Anterior cingulate cortex (tissue), 58 donors: ENCODE measurements at places on chromosomes 4 and X.
A peak's percentile ranks its signal among the peaks of the same experiment; 100 is the strongest.

GRCh38 chr4:1642196-1642951, 41.7 kb downstream of the FAM53A start:
- no peak for DNase-seq

DNA sequence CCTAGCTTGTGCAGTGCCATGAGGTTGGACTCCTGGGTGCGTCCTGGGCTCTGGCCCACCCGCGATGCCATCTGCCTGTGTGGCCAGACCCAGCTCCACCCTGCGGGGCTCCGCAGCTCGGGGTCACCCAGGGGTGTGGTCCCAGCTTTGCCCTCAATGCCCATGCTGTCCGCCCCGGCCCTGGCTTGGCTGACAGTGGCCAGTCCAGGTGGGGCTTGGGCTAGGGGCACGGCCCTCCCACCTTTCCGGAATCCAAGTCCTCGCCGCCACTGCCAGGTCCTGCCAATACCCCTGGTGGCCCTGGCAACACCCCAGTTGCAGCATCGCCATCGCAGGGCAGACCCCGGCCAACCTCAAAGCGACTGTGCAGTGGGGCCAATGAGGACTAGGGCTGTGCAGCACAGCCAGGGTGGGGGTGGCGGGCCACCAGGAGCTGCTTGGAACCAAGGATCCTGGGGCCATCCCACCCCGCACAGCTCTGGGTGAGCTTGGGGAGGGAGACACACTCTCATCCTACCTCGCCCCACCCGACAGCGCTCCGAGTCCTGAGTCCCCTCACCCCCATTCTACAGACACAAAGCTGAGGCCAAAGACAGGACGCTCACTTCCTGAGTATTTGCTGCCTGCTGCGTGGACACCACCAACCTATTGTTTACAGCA, 80.9 kb downstream of the ZNF718 start:
- no peak for DNase-seq

- no peak for DNase-seq
Observed at GRCh38 chr4:175770555-175770954, 41.5 kb downstream of the GPM6A start.

GRCh38 chr4:158129694-158130093, 43.1 kb downstream of the GASK1B start:
- no peak for DNase-seq

- DNase-seq = no peak
Observed at GRCh38 chr4:175065228-175065627, 147.1 kb downstream of the ADAM29 start.

DNA sequence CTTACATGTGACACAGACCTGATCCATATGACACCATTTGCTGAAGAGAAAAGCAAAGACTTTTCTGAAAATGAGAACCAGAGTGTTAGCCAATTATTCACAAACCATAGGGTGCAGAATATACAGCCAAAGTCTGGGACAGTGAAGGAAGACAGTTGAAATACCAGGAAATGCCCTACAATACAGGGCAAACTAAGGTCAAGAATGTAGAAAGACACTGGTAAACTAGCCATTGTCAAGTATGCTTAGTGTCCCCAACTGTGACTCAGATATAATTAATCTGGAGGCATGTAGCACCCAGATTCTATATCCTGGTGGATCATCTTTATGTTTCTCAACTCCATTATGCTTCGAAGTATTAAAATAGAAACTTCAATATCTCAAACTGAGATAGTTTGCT, 200.9 kb upstream of the FSTL5 start:
- no peak for DNase-seq

DNA sequence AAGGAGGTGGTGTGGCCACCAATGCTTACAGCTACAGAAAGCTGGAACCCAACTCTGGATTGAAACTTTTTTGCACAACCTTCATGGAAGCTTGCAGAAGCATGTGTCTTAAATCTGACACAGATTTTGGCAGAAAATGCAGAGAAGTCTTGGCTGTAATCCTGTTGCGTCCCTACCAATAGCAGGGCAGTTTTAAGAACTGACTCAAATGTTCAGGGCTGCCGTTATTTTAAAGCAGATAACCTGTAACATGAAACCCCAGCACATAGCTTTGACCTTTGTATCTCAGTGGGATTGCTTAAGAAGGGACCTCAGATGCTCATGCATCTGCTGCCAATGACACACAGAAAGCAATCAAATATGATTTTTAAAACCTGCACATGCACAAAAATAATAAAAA, at the start of gene VEGFD:
VEGFD (minus strand) TSS at position 110 of the 400 bp plus-strand sequence. CDS start 467 bp downstream, outside the sequence.
- no peak for DNase-seq

DNA sequence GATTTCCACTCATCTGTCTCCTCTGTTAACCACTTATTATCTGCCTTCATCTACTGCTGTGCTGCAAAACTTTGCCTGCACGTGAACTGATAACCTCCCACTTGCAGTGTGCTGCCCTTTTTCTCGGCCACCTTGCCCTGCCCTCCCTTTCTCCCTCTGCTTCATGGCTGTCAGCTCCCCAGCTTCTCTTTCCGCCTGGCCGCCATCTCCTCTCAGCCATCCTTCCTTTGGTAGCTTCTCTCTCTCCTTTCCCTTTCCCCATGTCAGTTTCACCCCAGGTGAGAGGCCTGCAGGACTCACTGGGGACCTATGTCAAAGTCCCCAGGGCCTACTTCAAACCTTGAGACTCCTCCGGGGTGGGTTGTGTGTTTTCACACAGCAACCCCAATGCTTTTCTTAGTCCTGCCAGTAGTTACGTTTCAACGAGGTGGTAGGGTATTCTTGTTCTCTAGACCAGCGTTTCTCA, 6.6 kb downstream of the MSL3 start:
- DNase-seq = no peak

- DNase-seq = no peak
Observed at GRCh38 chr4:60019180-60019579, 1180.9 kb upstream of the ADGRL3 start.

DNA sequence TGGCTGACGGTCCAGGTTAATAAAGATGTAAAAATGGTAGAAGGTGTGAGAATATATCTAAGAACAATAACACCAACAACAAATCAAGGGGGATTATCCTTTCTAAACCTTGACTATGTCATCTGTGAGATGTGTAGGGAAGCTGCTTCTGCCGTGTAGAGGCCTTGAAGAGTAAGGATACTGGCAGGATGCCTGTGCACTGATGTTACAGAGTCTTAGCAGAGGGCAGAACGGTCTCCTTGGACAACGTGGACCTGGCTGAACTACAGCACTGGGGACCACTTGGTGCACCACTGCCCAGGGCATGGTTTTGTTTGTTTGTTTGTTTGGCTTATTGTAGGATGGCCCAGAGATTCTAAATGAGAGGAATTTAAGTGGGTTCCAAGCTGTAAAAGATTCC, 33.5 kb downstream of the GPAT3 start:
- DNase-seq = no peak

DNA sequence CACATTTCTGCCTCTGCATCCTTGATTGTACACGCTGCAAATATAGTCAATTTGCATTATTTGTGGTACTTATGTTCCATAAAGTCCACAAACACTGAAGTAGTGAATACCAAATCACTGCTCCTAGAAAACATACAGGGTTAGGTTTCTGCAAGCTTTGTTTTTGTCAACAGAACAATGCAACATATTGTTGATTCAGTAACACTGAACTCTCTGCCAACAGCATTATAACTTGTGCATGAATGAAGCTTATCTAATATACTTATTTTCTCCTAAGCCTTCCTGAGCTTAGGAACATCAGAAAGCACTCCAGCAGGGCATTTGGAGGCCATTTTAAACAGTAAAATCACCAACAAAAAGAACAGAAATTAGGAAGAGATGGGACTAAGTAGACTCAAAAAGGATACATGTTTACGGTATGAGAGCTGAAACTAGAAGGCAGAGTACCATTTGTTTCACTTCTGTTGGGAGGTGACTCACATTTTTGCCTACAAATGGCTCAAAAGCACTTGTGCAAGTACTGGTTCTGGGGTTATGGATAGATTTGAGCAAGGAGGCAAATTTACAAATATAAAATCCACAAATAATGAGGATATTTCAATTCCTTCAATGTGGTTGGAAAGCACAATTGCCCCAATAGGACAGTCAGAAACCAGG, 14.1 kb downstream of the COX18 start:
- no peak for DNase-seq

GRCh38 chr4:98657531-98658286, 702 bp downstream of the TSPAN5 start:
- peak; percentile 35 for DNase-seq

GRCh38 chrX:33379839-33380238, 168.5 kb upstream of the DMD start:
- DNase-seq = no peak

DNA sequence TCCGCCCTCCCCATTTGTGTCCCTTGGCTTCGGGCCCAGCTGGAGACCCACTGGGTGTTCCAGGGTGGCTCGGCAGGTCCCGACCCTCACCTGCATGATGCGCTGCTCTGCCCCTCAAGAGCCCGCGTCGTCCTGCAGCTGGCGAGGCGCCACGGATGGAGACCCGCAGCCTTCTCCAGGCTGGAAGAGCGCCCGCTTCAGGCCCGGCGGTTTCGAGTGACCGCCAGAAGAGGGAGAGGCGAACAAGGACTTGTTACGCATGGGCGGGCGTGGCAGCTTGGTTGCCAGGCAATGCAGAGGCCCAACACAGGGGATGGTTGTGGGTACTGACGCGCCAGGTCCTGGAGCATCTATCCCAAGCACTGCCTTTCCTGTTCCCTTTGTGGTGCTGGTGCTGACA, at the start of gene PDCL2:
PDCL2 (minus strand) TSS at position 232 of the 400 bp plus-strand sequence; CDS start at position 96, 136 bp downstream.
- DNase-seq = no peak

GRCh38 chrX:19761554-19762295, 125.7 kb downstream of the SH3KBP1 start:
- DNase-seq = no peak

DNA sequence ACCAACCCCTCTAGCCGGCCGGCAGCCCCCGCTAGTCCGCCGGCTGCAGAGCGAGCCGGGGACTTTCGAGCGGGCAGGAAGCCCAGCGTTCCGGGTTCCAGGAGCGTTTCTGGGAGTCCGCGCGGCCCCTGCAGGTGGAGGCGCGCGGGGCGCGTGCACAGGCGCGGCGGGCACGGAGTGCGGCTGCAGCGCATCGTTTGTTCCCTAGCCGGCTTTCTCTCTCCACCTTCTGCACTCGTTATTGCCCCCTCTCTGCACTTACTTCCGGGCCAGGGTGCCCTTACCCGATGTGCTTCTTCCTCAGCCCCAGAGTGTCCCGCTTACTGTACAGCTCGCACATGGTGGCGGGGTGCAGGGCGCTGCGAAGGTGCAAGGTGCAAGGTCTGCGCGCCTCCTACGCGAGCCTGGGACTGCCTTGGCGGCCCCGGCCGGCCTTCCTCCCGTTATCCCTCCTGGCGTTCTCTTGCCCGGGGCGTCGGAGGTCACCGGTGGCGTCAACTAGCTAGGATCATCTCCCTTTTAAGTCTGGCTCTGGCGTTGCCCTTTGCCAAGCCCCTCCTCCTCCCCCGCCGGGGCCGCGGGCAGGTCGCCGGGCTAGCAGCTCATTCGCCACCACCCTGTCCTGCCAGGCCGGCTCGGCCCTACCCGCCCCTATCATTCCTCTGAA, at the start of gene ETNPPL:
ETNPPL (minus strand) TSS at position 495 of the 667 bp plus-strand sequence; CDS start at position 340, 155 bp downstream.
- peak; percentile 76 for DNase-seq

DNA sequence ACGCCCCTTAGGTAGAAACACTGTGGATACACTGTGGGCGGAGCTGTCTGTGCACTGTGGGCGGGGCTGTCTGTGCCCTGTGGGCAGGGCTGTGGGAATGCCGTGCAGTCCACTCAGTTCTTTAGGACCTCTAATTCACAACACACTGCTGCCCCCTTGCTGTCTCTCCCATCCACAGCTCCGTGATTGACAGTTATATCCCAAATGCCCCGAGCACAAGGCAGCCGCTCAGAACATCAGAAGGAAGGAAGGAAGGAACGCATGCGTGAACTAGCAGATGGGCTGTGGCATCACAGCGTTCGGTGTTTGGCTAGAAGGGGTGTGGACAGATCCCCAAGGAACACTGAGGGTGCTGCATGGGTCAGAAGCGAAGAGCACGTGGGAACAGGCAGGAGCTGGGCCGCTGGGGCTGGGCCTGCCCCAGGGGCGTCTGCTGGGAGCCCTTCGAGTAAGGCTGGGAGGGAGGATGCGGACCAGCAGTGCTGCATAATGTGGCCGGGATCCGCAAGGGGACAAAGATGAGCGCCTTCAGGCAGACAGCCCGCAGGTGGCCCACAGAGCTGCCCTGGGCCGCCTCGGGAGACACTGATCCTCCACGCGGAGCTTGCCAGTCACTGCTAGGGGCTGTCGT, 29.8 kb downstream of the ACOX3 start:
- DNase-seq = no peak

DNA sequence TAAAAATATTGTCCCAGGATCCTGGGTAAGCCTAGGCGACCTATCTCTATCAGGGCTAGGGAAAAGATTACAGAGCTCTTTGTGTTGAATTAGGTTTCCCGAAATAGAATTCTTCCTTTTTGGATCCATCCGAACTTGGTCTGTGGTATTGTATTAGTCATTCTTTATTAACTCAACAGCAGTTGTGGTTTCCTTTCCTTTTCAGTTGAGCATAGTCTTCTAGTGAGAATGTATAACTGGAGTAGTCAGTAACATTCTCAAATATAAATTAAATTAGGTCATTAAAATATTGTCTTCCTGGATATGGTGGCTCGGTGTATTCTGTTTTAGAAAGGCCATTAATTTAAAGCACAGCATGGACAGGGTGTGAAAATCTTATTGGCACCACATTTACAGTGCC, 520.4 kb downstream of the NLGN4X start:
- no peak for DNase-seq

- no peak for DNase-seq
Observed at GRCh38 chr4:183146478-183146877, 47.4 kb downstream of the WWC2 start.

DNA sequence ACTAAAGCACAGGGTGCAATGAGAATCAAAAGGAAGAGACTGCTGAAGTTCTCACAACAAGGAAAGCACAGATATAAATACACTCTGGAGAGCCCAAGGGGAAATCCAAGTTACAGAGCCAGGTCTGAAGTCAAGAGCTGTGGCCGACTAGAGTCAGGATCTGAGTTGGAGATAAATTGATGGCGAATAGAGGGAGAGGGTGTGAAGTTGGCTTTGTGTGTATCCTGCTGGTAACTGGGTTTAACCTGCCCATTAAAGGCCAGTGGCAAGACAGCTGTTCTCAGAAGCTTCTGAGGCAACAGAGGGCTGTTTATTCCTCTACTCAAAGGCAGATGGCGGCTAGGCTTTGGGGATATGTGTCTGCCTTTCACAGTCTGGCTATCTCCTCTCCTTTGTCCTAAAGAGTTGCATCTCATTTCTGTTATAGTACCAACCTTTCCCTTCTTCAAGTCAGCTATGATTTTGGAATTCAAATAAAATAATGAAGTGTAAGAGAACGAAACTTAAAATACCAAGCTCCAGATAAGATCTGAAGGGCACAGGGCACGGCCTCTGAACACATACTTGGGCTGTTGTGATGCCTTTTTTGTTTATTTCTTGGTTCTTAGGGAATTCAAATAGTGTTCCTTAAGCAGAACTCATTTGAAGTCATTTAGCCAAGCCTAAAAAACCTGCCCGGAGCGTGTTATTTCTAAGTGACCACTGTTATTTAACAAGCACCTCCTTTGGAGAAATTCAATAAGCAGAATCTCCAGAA, 142.1 kb downstream of the APBB2 start:
- no peak for DNase-seq
